ENCODE measurements at places on chromosomes 6 and 20.

DNA sequence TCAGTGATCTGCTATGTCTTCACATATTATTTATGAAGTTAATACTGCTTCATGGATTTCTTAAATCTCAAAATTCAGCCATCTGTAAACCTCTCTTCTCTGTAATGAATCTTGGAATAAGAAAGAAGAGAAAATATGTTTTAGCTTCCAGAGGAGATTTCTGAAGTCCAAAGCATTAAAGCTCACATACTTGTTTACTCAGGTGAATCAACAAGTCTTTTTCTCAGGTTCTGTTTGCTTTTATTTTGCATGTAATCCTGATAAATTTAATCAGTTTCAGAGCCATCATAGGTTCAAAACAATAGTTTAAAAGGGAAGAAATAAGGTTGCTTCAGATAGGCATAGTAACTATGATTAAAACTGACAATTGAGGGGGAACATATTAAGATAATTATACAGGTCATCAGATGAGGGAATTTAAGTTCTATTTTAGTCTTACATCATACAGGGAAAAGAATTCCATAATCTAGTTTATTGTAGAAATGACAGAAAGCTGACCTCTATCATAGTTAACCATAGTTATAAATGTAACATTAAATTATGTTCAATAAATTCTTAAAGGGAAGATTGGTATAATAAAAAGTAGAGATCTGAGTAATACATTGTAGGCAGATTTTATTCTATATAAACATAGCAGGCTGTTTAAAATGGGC lies 716.2 kb downstream of the EYS start:
- no peak for DNase-seq

GRCh38 chr6:135759831-135760230 lies 91.7 kb upstream of the PDE7B start:
- peak; percentile 14 for DNase-seq

- no peak for DNase-seq
Observed at GRCh38 chr6:10174761-10175160, 240.1 kb downstream of the TFAP2A start.

DNA sequence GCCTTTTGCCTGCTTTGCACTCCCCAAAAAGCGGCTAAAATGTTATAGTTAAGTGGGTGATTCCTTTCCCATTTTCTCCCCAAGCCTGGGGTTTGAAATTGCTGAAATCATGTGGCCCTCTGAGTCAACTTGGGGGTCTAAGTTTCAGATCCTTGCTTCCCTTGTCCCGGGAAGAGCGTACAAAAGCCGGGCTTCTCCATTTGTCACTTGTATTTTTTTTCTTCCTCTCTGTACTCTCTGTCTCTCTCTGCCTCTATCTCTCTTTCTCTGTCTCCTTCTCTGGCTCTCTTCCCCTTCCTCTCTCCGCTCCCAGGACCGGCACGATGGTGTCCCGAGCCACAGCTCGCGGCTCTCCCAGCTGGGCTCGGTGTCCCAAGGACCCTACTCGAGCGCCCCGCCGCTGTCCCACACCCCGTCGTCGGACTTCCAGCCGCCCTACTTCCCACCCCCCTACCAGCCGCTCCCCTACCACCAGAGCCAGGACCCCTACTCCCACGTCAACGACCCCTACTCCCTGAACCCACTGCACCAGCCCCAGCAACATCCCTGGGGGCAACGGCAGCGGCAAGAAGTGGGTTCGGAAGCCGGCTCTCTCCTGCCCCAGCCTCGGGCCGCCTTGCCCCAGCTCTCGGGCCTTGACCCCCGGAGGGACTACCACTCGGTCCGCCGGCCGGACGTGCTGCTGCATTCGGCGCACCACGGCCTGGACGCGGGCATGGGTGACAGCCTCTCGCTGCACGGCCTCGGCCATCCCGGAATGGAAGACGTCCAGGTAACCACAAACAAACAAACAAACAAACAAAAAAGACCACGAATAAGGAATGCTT lies 4.6 kb downstream of the TFAP2B start:
- DNase-seq, result no peak

GRCh38 chr6:109349419-109349987 lies 32.8 kb downstream of the CD164 start:
- peak; percentile 57 for DNase-seq

- peak; percentile 18 for DNase-seq
Observed at GRCh38 chr20:25198663-25199383, 3.3 kb downstream of the ENTPD6 start.

DNA sequence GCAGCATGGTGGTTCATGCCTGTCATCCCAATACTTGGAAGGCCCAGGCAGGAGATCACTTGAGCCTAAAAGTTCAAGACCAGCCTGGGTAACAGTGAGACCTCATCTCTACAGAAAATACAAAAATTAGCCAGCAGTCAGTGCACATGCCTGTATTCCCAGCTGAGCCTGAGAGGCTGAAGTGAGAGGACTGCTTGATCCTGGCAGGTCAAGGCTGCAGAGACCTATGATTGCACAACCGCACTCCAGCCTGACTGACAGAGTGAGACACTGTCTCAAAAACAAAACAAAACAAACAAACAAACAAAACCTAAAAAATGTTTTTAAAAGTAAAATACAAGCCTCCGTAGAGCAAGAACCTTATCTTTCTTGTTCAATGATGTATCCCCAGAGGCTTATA lies 6.0 kb downstream of the CEP85L start:
- DNase-seq, result no peak

DNA sequence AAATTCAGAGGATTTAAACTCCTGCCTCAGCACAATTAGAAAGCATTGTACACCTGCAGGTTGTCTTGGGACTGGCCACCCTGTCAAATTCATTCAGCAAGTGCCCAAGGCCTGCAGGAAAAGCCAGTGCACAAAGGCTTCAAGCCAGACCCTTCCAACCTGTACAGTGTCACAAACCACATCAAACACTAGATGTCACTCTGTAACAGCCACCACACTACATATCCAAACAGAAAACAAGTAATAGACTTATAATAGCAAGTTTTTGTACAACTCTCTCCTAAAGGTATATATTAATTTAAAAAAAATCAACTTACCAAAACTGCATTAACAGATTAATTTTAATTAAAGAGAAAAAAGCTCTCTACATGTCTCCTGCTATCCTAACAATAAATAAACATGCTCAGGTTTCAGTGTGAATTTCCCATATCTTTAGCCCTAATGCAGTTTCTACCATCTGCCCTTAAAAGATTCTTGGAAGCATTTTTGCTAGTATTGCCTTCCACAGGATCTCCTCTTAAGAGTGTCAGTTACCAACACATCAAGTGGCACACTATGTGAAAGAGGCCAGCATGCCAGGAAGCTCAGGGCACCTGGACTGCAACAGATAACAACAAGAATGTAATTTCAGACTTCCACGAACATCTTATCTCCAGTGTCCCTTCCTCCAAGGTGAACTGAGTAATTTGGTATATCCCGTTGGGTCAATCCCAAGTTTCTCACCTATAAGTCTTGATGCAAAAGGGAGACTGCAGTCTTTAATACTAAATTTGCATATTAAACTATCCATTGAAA lies 47.5 kb downstream of the RALGAPA2 start:
- no peak for DNase-seq

- no peak for DNase-seq
Observed at GRCh38 chr20:9019833-9020232, 49.1 kb upstream of the PLCB4 start.

- no peak for DNase-seq
Observed at GRCh38 chr6:107535626-107536025, 45.7 kb downstream of the SOBP start.

GRCh38 chr6:49847673-49848072 lies 18.7 kb downstream of the CRISP1 start:
- DNase-seq, result no peak

GRCh38 chr20:3930265-3931206 lies 41.3 kb downstream of the PANK2 start:
- DNase-seq, result no peak

GRCh38 chr6:156617941-156618340 lies 159.2 kb upstream of the ARID1B start:
- DNase-seq, result no peak

GRCh38 chr6:152221806-152222628 lies 414.5 kb downstream of the ESR1 start:
- DNase-seq, result no peak

- no peak for DNase-seq
Observed at GRCh38 chr6:32867022-32867477, 13.1 kb downstream of the PSMB9 start.
